ENCODE measurements at places on chromosomes 7 and 10.

DNA sequence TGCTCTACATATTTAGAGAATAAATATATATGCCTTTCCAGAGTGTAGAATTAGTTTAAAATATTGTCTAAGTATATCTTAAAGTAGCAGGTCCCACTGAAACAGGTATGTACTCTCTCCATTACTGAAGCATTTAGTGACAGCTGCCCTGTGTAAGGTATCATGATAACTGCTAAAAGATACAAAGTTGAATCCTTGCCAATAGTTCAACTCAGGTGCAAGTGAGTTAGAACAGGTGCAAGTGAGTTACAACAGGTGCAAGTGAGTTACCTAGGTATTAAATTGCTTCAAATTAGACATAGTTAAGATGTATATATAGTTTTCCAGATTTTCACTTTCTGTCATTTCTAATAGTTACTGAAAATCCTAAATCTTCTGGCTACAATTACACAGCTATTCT is 119.1 kb downstream of the CNOT4 start:
- DNase-seq: no peak

DNA sequence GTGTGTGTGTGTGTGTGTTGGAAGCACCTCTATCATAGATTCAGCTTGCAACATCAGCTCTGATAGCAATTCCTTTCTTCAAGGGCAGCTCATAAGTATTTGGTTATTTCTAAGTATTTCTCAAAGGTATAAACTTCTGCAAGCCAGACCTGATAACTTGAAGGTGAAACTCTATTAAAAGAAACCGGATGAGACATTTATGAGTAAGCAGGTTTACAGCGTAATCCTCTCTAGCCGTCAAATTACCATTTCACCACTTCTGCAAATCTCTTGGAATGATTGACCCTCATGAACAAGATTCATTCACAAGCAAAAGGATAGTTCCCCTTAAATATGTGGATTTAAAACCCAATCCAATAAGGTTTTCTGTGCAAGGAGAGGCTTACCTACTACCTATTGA is 23.1 kb downstream of the PDE1C start:
- DNase-seq: no peak

DNA sequence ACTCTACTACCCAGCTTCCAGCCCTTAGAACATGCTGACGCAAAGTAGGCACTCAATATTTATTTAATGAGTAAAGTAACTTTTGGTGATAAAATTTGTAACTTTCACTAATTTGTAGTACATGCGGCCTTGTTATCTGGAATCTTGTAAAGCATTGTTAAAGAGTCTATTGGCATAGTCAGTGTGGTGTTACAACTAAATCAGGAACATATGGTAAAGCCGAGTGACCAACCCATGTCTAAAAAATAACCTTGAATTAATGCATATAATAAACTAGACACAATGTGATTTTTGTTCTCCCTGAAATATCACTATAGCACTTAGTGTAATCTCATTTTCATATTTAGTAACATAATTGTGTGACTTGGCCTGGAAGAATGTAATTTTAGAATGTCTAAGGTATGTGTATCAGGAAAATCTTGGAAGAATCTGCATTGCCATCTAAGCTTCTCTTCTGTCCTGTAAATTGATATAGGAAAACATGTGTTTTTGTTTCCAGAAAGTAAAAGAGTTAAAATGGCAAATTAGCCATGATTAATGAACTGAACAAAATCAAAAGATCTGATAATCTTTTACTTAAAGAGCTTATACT is 256.7 kb upstream of the GNAI1 start:
- DNase-seq: no peak

- DNase-seq: no peak
Measured at GRCh38 chr7:138282997-138283396, 177.1 kb upstream of the TRIM24 start.

- DNase-seq: no peak
Measured at GRCh38 chr10:13991353-13991752, 339.4 kb downstream of the FRMD4A start.

GRCh38 chr7:30986331-30986730 is 22.6 kb downstream of the GHRHR start:
- DNase-seq: no peak

GRCh38 chr7:20224025-20224424 is 6.8 kb upstream of the MACC1 start:
- no peak for DNase-seq

GRCh38 chr7:85324145-85324799 is 137.4 kb upstream of the SEMA3D start:
- no peak for DNase-seq

- DNase-seq: no peak
Measured at GRCh38 chr7:29494350-29494749, 69.3 kb upstream of the PRR15 start.

DNA sequence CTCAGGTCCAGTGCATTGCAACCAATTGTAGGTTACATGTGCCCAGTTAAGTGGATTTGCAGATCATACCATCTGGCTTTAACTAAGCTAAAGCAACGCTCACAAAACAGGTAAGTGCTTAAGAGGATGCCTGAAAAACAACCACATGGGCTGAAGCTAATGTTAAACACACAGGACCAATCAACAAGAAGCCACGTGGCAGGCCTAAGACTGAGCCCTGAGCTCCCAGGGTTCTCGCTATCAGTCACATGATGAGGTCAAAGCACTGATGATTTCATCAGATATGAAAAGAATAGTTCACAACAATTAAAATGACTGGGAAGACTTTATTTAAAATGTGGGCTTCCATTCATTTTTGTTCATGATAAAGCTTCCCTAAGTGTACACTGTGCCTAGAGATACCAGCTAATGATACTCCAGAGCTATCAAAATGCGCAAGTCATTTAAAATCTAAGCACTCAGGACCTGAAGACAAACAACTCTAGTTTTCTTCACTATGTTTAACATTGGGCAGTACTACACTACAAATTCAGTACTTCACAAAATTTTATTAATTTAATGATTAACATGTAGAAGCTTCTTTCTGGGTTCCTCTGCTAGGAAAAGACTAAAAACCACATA is 90.6 kb downstream of the PIP4K2A start:
- DNase-seq: no peak

DNA sequence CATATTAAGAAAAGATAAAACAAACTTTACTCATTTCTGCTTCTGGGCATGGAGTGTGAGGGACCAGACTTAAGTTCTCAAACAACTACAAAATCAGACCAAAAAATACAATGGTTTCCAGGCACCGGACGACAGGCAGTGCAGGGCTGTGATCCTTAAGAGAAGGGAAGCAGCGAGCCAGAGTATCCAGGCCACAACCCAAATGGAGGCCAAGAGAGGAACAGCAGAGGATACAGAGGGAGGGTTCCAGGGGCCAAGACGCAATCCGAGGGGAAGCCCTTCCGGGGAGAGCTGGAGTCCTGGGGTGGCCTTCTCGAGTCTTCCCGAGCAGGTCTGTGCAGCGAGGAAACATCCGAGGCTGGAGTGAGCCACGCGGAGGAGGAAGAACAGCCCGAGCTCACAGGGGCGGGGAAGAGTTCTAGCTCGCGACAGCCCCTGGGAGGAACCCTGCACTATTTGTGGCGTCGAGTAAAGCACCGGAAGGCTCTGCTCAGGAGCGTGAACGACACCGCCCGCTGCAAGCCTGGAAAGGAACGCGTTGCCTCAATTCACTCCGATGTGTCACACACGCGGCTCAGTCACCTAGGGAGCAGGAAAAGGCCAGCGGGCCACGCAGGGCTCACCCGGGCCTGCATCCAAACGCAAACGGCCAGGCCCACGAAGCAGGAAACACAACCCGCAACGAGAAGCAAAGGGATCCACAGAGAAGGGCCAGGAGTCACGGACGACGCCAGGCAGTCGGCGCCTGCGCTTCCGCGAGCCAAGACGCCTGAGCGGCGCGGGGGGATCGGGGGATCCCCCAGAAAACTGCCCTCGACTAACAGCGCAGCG is 933 bp upstream of the RNF32 start:
- no peak for DNase-seq

GRCh38 chr10:72044417-72045041 is 43.8 kb downstream of the SPOCK2 start:
- no peak for DNase-seq

DNA sequence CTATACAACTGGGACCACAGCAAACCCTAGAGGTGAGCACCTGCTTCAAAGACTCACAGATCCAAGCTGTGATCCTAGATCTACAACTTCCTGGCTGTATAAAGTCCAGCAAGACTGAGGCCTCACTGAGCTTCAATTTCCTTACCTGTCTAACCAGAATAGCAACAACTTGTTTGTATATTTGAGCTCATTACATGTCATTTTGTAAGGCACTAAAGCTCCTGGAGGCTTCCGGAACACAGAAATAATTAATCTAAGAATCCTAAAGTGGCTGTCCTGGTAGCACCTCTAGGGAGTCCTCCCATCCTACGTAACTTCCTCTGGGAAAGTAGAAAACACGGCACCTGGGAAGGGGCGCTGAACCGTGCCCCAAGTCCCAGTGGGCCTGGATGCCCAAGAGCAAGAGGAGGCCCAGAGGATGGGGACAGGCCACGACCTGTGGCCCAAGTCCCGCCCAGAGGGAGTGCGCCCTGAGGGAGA is 39.4 kb downstream of the HK1 start:
- no peak for DNase-seq

- DNase-seq: no peak
Measured at GRCh38 chr10:43448742-43449141, 11.8 kb downstream of the ZNF487 start.

- DNase-seq: no peak
Measured at GRCh38 chr7:64610997-64611396, 48.1 kb upstream of the ZNF680 start.

DNA sequence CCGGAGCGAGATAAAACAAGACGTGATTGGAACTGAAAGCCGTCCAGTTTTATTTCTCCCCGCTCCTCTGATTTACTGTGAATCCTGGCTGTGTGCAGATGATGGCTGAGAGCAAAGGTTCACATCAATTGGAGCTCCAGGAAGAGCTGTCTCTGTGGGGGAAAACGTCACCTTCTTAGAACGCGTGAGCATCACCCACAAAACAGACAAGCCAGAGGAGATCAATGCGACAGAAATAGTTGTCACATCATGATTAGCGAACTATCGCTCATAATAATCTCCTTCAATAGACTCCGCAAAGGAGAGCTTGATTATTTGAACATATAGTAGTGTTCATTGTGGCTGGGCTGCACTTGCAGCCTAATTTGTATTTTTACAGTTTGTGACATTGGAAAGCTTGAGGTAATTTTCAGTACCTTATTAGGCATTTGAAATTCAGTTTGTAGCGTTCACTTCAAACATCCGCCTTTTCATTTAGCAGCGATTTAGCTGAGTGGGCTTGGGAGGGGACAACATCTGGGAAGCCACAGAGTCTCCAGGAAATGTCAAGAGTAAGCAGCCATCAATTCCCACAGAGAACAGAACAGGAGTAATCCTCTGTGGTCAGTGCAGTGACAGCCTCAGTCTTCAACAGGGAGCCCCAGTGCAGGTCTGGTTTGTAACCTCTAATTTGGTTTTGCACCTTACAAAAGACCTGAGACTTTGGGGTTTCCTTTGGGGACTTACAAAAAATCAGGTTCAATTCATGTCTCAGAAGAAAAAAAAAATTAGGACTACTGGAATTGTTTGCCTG is 276.8 kb upstream of the PFKP start:
- no peak for DNase-seq

DNA sequence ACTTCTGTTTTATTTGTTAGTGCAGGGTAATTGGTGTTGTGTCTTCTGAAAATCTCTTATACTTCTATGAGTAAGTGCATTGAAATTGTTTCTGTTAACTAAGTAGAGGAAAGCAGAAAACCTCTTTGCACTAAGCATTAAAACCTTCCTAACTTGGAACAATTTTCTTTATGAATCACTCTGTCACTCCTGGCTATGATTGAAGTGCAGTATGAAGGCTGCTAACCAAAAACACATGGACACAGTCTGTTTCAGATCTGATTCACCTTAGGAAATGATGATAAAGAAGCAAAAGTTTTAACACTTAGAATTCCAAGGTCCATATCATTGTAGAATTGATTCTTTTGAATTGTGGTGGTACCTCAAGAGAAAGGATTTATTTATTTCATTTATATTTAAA is 41.9 kb downstream of the MET start:
- no peak for DNase-seq

DNA sequence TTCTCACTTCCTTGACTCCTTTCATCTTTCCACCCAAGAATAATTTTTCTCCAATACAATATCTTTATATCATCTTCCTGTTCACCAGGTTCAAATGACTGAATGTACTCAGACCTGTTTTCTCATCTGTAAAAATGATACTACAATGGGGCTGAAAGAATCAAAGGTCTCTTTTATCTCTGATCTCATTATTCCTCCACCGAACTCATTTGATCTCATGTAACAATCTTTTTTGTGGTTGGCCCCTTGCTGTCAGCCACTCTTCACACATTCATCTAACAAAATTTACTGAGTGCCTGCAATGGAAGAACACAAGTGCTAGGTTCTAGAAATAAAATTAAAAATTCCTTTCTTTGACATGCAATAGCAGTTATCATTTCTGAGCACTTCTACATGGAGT is 65.0 kb downstream of the GRM8 start:
- DNase-seq: no peak

GRCh38 chr7:149280151-149280550 is 18.2 kb downstream of the ZNF783 start:
- DNase-seq: no peak

DNA sequence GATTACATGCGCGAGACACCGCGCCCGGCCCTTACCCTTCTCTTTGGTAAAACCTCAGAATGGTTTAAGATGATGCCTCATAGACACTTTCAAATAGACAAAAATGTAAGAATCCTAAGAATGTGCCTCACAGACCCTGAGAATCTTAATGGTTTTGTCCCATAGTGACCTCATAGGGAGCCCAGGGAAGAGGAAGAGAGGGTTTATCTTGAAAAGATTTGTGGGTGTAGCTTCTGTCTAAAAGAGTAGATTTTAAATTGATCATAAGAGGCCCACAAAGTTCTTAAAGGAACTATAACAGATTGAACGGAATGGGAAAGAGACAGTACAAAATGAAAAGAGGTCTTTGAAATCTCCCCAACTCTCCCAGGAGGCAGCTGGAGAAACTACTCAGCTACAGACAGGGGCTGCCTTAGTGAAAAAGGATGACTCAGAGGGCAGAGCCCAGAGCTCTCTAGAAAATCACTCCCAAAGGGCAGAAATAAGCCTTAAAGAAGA is 220.6 kb downstream of the ADRA2A start:
- DNase-seq: no peak

DNA sequence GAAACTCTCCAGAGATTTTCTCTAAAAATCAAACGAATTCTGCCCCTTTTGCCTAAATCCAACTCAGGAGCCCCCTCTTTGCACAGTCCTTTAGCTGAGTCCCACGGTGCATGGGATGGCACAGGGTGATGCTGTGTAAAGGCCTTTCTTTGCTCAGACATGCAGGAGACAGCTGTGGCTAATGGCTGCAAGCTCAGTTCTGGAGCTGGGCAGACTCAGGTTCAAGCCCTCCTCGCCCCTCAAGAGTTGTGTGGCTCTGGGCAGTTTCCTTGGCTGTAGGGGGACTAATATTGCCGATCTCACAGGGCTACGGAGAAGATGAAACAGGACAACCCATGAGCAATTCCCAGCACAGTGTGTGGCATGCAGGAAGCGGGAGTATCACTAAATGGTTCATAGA is 42.6 kb downstream of the CLEC2L start:
- no peak for DNase-seq
